Activated CD4-positive, alpha-beta T cell treated with anti-CD3 and anti-CD28 coated beads, Interleukin-2, Interleukin-4, amounts not matched to agents 100 ng/mL and 50 ng/mL, durations not matched to agents 16 hours and 8 hours (primary cell): ENCODE measurements at places on chromosomes 6 and 20.
A peak's percentile ranks its signal among the peaks of the same experiment; 100 is the strongest.

DNA sequence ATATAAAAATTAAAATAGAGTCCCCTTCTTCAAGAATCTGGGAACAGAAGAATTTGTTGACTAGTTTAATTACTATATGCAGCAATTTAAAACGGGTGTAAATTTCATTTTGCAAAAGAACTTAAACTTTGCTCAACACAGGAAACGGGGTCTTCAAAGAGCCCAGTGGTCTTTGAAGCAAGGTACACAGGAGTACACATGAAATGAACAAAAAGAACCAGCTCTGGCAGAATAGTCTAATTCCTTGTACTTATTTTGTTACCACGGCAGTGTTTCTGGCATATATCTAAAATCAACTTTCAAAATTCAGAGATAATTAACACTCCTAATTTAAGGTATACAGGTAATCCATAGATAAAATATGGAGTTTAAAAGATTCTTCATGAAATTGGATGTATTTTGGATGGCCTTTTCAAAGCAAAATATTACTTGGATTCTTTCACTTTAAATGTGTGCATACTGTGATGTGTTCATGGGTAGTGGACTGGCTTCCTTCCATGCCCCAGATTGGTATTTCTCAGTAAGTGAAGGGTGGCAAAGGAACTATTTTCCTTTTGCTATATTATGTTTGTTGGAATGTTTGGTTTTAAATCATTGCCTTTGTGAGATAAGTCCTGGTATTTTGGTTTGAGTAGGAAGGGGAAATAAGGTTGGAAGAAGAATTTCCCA lies 96.8 kb upstream of the THEMIS start:
- DNase-seq: no peak

DNA sequence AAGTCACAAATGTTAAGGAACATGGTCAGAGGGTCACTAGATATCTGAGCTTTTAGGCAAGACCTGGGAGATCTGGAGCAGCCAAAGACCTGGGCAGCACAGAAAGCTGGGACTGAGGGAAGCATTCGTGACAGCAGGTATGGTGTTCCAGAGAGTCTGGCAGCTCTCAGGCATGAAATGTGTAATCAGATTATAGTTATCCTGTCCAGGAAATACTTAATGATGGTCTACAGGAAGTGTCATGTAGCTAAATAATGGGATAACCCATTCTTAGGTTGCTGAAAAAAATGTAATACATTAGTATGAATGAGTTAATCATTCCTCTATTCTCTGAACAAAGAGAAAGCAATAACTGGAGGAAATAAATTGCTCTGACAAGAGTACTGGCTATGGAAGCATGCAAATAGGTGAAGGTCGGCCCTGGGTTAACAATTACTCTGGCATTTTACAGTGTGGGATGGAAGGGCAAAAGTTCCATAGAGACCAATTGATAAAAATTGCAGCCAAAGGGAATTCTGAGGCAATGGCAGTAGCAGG lies 740.5 kb downstream of the CBLN4 start:
- DNase-seq: no peak

DNA sequence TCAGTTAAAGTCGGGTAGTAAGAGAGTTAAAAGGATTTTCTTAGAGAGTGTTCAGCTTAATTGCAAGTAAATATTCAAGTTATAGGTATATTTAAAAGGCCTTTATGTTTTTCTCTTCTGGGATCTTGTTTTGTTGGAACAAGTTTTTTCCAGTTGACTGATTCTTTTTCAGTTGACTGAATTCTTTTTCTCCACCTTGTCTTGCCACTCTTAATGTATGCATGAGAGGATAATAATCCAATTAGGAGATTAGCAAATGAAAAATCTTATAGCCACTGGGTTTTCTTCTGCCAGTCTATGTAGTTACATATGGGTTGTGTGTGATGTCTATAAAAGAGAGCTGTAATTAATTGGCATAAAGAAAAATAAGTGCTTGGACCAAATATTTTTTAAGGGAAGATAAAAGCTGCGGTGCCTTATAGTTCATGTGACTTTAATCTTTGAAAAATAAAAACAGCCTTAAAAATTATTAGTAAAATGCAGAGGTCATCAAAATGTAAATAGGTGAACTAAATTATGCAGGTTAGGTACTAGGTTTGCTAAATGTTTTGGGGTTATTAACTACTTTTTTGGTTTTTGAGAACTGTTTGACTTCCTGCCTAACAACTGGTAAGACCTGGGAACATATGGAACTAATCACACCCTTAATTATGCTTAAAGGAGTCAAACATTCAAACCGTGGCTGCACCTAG lies 367.2 kb downstream of the HTR1B start:
- no peak for DNase-seq

- no peak for DNase-seq
Measured at GRCh38 chr20:11108102-11108810, 434.5 kb upstream of the JAG1 start.

DNA sequence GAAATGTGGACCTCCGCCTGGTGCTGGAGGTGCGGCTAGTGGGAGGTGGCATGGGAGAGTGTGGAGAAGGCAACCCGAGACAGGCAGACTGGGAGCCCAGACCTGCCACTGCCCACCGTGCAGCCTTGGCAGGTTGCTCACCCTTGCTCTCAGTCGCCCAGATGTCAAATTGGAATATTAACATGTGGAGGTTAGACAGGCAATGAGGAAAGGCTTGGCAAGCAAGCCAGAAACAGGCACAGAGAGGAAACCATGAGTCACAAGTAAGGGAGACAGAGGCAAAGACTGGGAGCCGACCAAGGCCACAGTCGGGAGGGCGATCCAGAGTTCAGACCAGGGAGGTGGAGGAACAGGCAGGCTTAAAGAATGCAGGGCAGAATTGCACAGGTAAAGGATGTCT lies 178.2 kb downstream of the FOXC1 start:
- no peak for DNase-seq

DNA sequence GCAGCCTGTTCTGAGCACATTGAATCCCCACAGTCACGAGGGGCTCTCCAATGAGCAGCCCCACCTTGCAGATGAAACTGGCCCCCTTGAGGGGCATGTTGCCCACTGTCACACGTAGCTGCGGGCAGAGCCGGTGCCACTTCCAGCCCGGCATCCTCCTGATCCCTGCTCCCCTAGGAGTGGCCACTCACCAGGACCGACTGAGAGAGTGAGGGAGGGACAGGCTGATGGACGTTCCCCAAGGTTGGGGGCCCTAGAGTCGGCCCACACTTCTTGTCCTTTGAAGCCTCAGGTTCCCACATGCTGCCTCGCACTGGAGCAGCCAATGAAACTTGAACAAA lies 10.5 kb downstream of the ENTPD6 start:
- no peak for DNase-seq

GRCh38 chr6:36028088-36028876 lies 674 bp downstream of the MAPK14 start:
- peak; percentile 24 for DNase-seq

- no peak for DNase-seq
Measured at GRCh38 chr6:109877028-109878004, 100.8 kb upstream of the GPR6 start.

DNA sequence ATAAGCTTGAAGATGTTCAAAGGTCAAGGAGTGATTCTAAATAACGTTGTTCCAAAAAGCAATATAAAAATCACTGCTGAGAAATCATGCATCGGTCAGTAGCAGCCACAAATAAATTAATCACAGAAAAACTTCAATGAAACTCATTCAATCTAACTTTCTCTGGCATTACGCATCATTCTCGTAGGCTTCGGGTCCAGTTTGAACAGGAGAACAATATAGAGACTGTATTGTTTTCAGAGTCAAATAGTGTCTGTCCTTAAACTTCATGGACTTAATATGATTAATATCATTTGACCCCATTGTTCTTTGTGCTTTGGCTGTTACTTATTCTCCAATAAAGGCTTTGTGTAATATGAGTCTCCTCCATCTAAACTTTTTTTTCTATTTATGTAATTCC lies 200.4 kb downstream of the C6orf118 start:
- no peak for DNase-seq

DNA sequence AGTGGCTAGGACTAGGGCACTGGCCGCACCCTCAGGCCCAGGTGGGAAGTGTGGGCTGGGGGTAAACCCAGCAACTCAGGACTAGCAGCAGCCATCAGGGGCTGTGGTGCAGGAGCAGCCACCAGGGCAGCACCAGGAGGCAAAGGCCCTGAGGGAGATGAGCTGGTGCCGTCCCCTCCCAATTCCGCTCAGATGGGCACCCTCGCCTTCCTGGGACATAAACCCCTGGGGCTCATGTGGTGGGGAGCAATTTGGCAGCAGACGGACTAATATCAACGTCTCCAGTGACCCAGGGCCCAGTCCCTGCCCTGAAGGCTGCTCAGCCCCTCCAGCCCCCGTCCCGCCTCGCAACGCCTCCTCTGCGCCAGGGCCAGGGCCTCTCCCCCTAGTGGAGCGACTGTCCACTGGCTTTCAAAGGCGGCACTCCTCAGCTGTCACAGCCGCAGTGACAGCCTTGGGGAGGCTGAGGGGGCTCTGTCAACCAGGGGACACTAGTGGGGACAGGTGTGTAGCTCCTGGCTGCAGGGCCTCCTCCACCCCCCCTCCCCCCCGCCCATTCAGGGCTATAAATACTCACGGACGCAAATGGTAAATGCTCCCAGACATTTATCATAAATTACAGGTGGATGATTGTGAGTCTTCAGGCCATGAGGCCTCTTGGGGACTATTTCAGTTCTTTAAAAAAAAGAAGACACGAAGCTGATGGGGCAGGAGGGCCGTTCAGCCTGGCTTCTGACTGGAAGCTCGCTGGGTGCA lies 349.9 kb downstream of the ZFAND3 start:
- no peak for DNase-seq

DNA sequence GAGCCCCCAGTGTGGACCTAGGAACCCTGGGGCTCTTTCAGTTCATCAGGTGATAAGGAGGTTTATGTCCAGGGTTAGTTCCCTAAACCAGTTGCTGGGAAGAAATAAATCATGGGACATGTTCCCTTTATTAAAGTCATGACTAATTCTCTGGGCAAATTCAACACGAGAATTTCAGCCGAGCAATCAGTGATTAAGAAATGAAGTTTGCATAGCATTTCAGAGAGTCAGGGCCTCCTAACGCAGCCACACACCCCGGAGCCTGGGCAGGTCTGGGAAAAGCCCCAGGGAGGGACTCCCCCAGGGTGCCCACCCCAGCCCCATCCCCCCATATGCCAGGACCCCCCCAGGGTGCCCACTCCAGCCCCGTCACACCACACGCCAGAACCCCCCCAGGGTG lies 20.1 kb downstream of the SLCO4A1 start:
- no peak for DNase-seq

- no peak for DNase-seq
Measured at GRCh38 chr6:43170417-43170930, 595 bp upstream of the SRF start.

- DNase-seq: no peak
Measured at GRCh38 chr6:142887517-142887916, 57.5 kb downstream of the HIVEP2 start.

GRCh38 chr6:100300221-100300736 lies 164.4 kb downstream of the SIM1 start:
- no peak for DNase-seq

GRCh38 chr6:38100380-38100779 lies 280.9 kb downstream of the ZFAND3 start:
- DNase-seq: peak; percentile 32

DNA sequence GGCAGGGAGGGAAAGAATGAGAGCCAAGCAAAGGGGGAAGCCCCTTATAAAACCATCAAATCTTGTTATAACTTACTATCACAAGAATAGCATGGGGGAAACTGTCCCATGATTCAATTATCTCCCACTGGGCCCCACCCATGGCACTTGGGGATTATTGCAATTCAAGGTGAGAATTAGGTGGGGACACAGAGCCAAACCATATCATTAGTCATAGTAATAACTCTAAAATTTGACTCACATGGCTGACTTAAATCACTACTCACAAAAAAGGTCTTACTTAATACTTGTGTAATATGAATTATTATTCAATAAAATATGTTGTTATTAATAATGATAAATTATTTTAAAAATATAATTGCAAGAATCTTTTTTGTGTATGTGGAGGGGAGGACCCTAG lies 178.1 kb upstream of the TCF21 start:
- DNase-seq: no peak

DNA sequence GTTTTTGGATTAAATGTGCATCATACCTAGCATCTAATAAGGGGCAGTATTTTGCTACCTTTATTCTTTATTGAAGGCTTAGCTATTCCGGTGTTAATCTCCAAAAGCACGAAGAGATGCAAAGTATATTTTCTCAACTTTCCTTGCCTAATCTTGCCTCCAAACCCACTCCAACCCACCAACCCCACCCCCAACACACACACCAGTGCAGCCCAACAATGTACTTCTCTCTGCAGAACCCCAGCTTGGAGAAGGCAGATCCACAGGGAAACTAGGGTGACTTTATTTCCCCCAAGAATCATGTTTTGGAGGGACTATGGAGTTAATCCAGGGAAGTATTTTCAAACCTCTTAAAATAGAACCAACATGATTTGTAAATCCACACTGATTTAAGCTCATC lies 73.6 kb downstream of the ZMYND8 start:
- DNase-seq: no peak

GRCh38 chr20:40728470-40728869 lies 39.4 kb upstream of the MAFB start:
- peak; percentile 5 for DNase-seq

GRCh38 chr6:148716811-148717210 lies 30.0 kb upstream of the UST start:
- DNase-seq: no peak

DNA sequence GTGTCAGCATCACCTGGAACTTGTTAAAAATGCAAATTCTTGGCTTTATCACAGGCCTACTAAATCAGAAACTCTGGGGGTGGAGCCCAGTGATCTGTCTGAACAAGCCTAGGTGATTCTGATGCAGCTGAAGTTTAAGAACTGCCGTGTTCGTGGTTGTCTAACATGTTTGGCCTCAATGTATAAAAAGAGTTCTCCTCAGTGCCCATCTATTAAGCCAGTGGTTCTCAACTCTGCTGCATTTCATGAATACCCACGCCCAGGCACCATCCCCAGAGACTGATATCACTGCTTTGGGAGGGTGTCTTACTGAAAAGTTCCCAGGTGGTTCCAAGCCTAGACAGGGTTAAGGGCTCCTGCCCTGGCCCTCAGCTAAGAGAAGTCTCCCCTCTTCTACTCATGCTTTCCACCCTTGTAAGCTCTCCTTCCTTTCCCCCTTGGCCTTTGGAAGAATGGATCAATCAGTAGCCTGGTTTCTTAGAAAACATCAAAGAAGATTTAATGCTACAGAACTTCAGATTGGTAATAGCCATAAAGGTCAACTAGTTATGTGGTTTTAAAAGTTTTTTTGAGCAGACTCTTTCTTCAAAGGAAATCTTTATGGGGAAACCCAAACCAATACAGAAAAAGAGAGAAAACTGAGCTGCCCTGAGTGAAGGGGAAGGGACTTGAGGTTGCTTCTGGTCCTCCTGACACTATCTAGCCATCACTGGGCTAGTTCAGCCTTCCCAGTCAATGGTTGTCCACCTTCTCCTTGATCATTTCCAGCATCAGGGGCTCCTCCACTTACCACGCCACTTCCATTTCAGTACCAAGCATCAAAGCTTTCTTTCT lies 38.9 kb upstream of the TNFAIP3 start:
- peak; percentile 77 for DNase-seq

GRCh38 chr6:105038259-105038658 lies 81.4 kb downstream of the LIN28B start:
- no peak for DNase-seq
